ENCODE measurements at places on chromosomes 5 and 9.
A peak's percentile ranks its signal among the peaks of the same experiment; 100 is the strongest.

- DNase-seq = no peak
These were observed 549.1 kb downstream of the CDK5RAP2 start for GRCh38 chr9:120030847-120031246.

DNA sequence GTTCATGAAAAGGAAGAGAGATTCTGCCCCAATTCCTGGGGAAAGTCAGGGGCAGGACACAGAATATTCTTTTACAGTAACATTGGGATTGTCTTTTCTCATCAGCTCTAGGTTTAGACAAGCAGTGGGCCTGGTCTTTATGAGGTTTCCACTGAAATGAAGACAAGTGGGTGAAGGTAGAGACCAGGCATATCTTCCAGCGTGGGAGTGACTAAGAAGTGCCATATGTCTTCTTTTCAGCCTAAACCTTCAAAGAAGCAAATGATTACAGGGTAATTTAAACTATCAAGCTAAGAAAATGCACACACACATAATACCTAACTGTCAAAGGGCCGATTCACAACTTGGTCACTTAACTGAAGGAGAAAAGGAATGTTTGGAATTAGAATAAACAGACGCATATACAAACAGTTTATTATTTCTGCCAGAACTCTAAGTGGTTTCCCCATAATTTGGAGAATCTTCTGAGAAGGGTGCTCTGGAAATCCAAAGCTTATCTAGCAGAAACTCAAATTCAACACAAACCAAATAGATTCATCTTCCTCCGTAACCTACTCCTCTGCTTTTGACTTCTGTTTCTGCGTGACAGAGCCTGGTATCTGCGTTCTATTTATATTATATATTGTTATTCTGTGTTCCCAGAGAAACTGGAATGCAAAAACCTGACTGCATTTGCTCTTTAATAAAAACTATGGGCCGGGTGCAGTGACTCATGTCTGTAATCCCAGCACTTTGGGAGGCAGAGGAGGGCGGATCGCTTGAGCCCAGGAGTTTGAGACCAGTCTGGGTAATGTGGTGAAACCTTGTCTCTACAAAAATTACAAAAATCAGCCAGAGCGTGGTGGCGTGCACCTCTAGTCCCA lies 22.0 kb upstream of the TEK start:
- DNase-seq = no peak

- DNase-seq = no peak
These were observed 124.9 kb downstream of the FANCC start for GRCh38 chr9:95192631-95193030.

GRCh38 chr5:135740475-135740874 lies 94.0 kb upstream of the SLC25A48 start:
- DNase-seq = no peak

DNA sequence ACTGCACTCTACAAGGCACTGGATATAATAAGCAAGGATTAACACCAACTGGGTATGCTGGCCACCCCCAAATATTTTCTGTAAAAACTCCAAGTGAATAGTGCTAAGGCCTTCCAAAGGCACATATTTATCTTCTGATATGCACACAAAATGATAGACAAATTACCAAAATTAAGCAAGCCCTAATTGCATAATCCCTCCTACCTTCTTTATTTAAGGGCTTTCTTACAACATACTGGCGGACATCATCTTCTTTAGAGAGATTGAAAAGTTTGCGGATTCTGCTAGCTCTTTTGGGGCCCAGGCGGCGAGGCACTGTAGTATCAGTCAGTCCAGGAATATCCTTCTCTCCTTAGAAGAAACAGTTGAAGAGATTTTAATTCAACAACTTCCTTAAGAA lies 1.9 kb downstream of the RPS6 start:
- DNase-seq = no peak

GRCh38 chr5:16480821-16481538 lies 15.4 kb upstream of the ZNF622 start:
- DNase-seq = no peak

- no peak for DNase-seq
These were observed 50.9 kb downstream of the ZNF510 start for GRCh38 chr9:96726946-96727345.

DNA sequence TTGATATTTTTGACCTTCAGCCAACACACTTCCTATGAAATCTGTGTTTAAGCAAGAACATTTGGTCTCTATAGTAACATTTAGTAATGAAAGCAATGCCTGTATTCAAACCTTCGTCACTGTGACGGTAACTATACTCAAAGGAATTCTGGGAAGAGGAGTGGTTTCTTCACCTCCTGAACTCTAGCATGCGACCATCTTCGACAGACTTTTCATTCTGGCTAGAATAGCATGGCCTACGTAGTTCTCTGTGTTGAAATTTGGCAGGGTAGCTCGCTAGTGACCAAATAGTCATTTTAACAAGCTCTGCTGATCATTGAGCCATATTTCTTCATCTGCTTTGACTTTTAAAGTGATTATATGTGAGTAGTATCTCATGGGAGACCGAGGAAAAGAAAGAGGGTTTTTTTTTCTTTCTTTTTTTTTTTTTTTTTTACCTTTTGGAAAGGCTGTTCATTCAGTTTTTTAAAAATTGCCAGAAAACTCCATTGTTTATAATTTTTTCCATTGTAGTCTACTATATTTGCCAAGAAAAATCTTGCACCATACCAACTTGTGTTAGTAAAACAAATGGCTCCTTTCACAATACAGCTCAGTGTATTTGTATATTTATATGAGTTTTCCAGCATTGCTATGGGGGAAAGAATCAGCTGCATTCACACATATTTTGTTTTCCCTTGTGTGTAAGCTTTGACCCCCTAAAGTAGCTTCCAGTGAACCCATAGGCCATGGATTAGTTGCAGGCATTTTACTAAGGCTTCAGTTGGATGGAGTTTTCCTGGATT lies 166.8 kb downstream of the NNT start:
- DNase-seq = no peak

DNA sequence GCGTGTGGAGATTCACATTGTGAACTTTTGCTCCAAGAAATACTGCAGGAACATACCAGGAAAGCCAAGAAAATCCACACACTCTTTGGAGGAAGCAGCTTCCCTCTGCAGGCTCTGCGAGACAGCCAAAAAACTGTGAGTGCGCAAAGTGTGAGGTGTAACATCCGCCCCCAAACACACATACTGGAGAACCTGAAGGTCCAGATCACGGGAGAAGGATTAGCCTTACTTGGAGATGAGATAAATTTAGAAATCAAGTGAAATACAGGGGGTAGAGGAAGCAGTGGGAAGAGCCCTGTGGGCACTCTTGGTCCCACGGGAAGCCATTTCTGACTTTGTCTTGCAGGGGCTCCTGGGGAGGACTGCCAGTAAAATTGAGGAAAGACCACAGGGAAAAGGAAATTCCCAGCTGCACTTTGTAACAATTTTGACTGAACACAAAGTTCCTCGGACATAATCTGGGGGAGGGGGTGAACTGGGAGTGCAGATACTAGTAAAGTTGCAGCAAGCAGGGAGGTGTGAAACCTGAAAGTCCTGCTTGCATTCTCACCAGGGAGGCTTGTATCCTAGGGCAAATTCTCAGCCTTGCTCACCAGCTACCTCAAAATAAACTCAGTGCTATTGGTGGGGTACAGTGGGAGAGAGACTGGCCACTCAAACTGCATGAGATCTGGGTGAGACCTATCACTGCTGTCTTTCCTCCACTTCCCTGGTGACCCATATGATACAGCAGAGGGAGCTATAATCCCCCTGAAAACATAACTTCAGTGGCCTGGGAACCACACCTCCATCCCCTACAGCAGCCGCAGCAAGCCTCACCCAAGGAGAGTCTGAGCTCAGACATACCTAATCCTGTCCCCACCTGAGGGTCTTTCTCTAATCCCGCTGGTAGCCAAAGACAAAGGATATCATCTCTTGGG lies 109.1 kb downstream of the ALDH1A1 start:
- DNase-seq = no peak

GRCh38 chr5:35815089-35815936 lies 41.4 kb upstream of the IL7R start:
- DNase-seq = peak; percentile 61

GRCh38 chr9:88196142-88196790 lies 58.0 kb upstream of the SPATA31C2 start:
- no peak for DNase-seq

- no peak for DNase-seq
These were observed 3.5 kb downstream of the DNLZ start for GRCh38 chr9:136359774-136360718.

- DNase-seq = no peak
These were observed 13.3 kb upstream of the STING1 start for GRCh38 chr5:139495638-139496435.

DNA sequence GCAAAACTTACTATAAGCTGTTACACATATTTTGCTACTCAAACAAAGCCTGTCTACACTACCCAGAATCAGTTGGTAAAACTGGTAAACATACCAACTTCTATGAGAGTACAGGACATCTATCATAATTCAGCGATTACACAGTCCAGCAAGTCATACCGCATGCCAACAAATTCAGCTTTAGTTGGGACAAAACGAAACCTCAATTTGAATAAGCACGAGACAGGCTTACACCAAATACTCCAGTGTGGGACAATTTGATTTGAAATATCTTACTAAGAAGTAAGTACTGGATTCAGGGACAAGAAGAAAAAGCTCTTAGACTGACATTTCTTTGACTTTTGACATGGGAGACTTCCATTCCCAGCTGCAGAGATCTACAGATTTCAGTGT lies 2.0 kb downstream of the NRG2 start:
- no peak for DNase-seq

- DNase-seq = no peak
These were observed 32.6 kb downstream of the SPRY4 start for GRCh38 chr5:142292249-142292648.

- DNase-seq = no peak
These were observed 232.4 kb downstream of the PCSK1 start for GRCh38 chr5:96200641-96201040.

GRCh38 chr9:89177944-89178829 lies at the start of gene SHC3:
Gene SHC3 (minus strand): TSS chr9:89178818. CDS start chr9:89178460, 358 bp downstream.
- peak; percentile 32 for DNase-seq

GRCh38 chr5:52844885-52845284 lies 57.2 kb downstream of the ITGA1 start:
- DNase-seq = no peak

- DNase-seq = peak; percentile 2
These were observed 32.5 kb downstream of the GLT6D1 start for GRCh38 chr9:135606885-135607259.

- DNase-seq = peak; percentile 74
These were observed 12.9 kb downstream of the ITGA1 start for GRCh38 chr5:52800394-52801213.

- DNase-seq = no peak
These were observed 125.3 kb upstream of the SAP30L start for GRCh38 chr5:154320224-154321089.

- DNase-seq = no peak
These were observed 557.9 kb downstream of the CTNND2 start for GRCh38 chr5:11346336-11346735.

DNA sequence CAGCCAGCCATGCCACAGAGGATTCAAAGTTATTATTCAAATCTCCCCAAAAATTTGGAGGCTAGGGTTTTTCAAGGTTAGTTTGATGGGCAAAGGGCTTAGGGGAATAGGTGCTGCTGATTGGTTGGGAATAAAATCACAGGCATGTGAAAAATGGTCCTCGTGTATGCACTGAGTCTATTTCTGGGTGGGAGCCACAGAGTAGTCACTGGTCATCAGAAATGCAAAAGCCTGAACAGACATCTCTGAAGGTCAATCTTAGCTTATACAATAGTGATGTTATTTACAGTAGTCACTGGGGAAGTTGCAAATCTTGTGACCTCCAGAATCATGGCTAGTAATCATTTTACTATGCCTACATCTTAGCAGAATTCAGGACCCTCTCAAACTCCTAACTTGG lies 1.3 kb downstream of the IL33 start:
- DNase-seq = no peak

DNA sequence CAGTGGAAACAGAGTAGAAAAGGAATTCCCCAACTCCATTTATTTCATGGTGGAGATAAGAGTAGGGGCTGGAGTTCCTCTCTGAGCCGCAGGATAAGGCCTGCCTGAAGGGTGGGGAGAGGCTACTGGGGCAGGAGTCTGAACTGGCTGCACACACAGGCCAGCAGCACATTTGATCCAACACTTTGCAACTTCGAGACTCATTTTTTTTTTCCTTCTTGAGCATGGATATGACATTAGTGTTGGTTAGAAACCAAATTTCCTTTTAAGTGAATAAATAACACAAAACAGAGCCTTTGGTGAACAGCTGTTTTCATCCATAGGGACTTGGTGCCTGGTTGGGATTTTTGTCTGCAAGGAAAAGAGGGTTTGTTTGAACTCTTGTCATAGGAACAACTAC lies 76.6 kb downstream of the RALGPS1 start:
- no peak for DNase-seq
